ENCODE measurements at places on chromosomes 1 and 21.

DNA sequence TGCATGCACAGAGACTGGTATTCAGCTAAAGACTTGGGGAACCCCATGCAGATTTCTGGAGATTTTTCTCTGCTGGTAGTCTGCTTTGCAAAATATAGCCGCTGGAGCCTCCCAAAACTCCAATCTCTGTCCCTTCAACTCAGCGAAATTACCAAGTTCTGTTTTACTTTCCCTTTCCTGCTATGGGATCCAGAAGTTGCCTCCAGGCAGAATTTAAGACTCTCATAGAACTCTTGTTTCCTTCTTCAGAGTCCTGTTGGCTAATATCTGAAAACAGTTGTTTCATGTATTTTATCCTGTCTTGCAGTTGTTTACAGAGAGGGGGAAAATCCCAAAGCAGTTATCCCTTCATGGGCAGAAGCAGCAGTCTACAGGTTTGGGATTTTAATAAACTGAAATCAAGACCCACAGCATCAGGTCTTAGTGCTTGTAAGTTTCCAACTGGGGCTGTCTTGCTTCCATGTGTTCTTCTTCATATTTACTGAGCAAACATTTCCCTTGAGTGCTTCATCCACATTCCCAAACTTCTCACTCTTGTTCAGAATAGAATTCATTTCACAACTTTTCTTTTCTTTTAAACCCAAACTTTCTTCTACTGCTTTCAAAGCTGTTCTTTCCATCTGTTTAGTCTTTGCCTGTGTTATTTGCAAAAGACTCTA is 221.3 kb upstream of the DMRTA2 start:
- no peak for DNase-seq

DNA sequence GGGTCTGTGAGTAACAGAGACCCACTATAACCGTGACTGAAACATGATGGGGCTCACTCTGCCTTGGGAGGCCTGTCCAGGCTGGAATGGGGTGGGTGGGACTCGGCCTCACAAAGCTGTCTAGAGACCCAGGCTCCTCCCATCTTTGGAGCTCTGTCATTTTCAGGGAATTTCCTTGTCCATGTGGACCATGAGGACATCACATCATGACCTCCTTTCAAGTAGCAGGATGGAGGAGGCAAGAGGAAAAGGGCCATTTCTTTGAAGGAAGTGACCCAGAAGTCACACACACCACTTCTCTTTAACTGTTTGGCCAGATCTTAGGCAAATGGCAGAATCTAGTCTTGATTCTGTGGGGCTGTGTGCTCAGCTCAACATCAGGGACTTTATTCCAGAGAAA is 79.9 kb downstream of the CNIH3 start:
- DNase-seq, result no peak

GRCh38 chr1:8646189-8646588 is 171.3 kb downstream of the RERE start:
- DNase-seq, result no peak

- DNase-seq, result no peak
Measured at GRCh38 chr1:29413661-29414060, 177.3 kb downstream of the PTPRU start.

DNA sequence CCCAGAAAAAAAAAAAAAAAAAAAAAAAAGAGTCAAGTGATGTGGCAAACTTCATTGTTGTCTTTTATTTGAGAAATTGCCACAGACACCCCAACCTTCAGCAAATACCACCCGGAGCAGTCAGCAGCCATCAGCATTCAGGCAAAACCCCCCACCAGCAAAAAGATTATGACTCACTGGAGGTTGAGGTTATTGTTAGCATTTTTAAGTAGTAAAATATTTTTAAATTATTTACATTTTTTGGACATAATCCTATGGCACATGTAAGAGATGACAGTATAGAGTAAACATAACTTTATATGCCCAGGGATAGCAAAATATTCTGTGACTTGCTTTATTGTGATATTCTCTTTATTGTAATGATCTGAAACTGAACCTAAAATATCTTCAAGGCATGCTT is 95.6 kb downstream of the CENPF start:
- no peak for DNase-seq

GRCh38 chr1:3111348-3112021 is 42.5 kb downstream of the PRDM16 start:
- DNase-seq, result no peak

GRCh38 chr1:240613356-240614142 is 1.6 kb upstream of the GREM2 start:
- DNase-seq, result no peak

GRCh38 chr1:204446413-204447111 is 34.9 kb upstream of the PPP1R15B start:
- DNase-seq, result no peak

DNA sequence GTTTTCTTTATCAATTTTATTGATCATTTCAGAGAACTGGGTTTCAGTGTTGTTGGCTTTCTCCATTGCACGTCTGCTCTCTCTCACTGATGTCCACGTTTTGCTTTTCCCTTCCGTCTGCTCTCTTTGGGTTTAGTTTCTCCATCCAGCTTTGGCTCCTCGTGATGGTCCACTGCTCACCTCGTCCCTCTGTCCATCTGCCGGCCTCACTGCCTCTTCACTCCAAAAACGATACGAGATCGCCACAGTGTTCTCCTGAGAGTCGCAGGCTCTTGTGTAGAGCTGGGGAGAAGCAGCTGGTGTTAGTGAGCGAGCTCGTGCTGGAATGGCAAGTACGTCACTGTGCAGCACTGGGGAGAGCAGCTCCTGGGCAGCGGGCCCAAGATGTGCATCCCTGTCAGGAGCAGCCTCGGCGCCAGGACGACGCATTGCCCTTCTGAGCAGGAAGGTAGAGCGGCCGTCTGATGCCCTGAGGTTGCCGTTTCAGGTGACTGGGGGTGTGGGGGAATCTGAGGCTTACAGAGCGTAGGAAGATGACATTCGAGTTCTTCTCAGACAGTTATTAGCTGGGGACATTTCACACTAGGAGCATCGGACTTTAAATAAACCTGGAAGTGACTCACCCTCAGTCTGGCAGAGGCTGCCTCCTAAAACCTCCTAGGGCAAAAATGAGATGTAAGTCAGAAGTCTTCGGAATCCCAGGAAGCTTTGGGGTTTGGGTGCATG is 31.4 kb upstream of the PCBP3 start:
- no peak for DNase-seq

GRCh38 chr1:85957760-85958159 is 198.8 kb downstream of the COL24A1 start:
- DNase-seq, result no peak

DNA sequence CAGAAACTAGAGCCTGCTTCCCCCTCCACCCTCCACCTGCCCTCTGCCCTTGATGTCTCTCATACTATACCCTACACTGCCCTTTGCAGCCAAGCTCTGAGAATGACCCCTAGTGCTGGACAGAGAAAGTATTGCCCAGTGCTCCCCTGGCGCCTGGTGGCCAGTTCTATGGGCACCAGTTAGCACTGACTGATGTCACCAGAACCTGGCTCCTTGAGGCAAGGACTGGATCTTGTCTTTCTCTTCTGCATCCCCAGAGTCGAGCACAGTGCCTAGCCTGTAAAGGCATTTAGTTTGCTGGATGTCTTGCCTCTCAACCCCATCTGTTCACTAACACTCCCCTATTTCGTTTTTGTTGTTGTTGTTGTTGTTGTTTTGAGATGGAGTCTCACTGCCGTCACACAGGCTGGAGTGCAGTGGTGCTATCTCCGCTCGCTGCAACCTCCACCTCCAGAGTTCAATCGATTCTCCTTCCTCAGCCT is 5.9 kb downstream of the PHLDA3 start:
- no peak for DNase-seq

- DNase-seq, result no peak
Measured at GRCh38 chr21:44984792-44985440, 45.1 kb downstream of the SLX9 start.

Data from esophagus squamous epithelium (tissue), 5 donors.